EH (cell line): ENCODE measurements at places on chromosomes 12 and 14.
A peak's percentile ranks its signal among the peaks of the same experiment; 100 is the strongest.

DNA sequence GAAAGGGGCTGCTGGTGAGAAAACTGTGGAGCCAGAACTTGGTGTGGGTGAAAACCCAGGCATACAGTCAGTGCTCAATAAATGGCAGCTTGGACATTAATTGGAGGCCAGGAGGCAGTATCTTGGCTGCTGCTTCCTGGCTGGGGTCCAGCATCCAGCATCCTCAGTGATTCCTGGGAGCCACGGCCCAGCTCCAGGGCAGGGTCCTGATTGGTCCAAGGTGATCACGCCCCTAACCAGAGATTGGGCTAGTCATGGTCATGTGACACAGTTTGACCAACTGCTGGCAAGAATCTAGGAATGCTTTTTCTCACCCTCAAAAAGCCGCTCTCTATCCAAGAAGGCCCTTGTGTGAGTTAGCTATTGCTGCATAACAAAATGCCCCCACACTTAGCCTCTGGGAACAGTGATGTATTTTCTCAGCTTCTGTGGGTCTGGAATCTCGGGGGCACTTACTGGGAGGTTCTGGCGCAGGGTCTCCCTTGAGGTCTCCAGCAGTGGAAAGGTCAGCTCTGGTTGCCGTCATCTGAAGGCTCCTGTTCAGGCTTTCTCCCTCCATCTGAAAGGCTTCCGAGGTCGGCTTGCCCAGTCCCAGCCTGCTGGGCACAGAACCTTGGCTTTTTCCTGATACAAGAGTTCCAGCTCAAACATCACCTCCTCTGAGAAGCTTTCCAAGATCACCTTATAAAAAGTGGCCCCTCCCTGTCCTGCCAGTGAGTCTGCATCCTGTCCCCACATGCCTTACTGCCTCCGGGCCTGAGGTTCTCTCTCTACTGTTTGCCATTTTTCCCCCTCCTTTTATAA, 119.2 kb upstream of the NCOR2 start:
- peak; percentile 41 for DNase-seq

GRCh38 chr14:65945327-65945726, 532.8 kb downstream of the FUT8 start:
- DNase-seq, result no peak

DNA sequence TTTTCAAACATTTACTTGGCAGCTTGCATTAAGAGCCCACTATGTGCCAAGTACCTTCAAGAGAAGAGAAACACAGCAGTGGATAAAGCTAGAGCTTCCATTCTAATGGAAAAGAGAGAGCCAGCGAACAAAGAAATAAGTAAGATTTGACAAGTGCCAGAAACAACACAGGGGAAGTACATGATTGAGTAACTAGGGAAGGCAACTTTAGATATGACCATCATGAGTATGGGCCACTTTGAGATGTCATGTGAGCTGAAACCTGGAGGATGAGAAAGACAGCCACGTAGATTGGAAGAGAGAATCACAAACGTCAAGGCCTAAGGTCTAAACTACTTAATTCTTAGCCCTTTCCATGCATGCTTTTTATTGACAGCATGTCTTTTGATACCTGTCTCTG, 121.4 kb downstream of the ITPR2 start:
- no peak for DNase-seq

- no peak for DNase-seq
Observed at GRCh38 chr12:65613692-65614091, 210.6 kb upstream of the HMGA2 start.
